ENCODE measurements at places on chromosomes 5 and 9.
A peak's percentile ranks its signal among the peaks of the same experiment; 100 is the strongest.

- no peak for DNase-seq
These were observed 31.7 kb downstream of the CEP72 start for GRCh38 chr5:643811-644271.

DNA sequence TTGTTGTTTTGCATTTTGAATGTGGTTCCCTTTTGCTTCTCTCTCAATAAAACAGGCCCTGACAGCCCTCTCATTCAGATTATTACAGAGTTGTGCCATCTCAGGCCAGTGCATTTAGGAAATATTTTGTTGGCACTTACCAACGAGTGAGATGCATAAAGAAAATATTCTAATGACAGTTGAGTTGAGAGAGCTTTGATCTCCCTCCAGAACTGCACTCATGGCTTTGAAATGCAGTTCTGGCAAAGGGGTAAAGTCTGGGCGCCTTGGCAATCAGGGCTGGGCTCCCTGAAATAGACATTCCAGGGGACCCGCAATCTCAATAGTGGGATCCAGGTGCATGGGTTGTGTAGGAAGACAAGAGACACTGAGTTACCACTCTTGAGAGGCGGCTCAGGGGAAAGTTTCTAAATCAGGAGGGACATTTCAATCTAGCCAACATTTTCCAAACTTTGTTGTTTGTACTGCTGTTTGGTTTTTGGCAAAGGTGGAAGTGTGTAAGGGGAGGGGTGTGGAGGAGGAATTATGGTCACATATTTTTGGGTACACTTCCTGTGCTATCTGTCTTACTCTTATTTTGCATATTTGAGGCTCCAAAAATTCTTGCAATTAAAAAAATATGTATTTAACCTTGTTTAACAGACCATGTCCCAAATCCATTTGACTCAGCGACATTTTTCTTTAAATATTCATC lies 48.8 kb downstream of the PAPPA start:
- DNase-seq: no peak

DNA sequence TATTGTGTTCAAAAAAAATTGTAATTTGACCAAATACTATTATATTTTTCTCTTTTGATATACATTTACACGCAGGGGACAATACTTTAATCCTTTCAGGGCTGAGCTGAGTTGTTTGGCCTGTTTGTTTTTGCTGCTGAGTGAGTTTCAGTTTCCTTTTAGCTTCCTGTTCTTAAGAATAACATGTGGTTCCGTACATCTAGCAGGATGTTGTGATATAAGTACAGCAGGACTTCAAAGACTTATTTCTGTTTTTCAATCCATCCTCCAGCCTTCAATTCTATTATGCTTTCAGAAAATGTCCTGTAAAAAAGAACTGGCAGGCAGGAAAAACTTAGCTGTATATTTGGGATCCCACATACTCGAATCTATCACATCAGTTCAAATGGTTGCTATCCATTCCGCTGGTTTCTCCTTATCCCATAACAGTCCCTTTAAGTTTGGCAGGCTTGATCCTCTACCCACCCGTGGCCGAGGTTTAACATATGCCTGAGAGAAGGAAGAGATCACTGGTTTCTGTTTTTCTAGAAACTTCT lies 1037.3 kb upstream of the ACO1 start:
- no peak for DNase-seq

DNA sequence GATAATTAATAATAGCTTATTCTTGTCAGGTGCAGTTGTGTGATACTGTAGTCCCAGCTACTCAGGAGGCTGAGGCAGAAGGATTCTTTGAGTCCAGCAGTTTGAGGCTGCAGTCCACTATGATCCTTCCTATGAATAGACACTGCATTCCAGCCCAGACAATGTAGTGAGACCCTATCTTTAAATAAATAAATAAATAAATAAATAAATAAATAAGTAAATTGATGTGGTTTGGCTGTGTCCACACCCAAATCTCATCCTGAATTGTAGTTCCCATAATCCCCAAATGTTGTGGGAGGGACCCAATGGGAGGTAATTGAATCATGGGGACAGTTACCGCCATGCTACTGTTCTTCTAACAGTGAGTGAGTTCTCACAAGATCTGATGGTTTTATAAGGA lies 5.6 kb upstream of the ELL2 start:
- no peak for DNase-seq

DNA sequence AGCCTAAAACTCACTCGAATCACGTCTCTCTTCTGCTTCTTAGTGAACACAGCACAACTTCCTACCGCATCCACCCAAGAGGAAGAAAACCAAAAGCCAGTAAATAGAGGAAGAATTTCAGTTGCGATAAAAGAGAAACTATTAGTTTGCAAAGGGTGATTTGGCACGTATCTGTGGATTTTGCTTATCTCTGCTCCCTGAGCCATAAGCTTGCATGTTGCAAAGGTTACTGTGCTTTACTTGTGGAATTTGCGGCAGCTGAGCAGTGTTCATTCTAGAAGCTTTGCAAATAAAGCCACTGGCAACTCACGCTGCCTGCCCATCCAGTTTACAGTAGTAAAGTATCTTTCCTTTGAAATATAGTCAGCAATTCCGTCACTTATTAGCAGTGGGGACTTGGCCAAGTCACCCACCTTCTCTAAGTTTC lies 149.0 kb upstream of the PCA3 start:
- DNase-seq: no peak

- no peak for DNase-seq
These were observed 133.0 kb downstream of the WNK2 start for GRCh38 chr9:93316726-93317494.

DNA sequence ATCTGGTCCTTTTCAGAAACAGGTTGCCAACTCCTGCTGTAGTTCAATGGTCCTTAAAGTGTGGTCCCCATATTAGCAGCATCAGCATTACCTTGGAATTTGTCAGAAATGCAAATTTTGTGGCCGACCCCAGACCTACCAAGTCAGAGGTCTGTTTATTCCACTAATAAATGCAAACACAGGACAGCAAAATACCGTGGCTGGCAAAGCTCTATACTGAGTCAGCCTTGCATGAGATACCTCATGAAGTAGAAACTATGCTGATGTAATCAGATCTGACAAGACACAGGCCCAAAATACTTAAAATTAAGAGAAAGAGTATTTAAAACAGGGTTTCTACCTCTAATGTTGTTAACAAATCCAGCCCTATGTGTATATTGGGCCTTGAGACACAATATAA lies 3.0 kb downstream of the GOLM1 start:
- no peak for DNase-seq

DNA sequence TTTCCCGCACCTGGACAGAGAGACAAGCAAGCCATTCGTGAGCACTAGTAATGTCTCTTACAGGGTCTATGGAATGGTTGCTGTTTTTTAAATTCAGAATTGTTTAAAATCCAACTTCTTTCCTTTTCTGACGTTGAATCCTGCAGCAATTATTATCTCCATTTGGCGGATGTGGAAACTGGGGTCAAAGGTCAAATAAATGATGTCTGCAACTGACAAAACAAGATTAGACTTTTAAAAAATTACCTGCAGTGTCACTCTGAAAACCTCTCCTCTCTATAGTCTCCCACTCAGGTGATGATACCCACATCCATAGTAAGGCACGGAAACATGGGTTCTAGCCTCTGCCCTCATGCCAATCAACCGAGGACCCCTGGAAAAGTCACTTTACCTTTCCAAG lies 142.7 kb upstream of the SMIM23 start:
- DNase-seq: no peak

GRCh38 chr5:171055875-171056454 lies 194.1 kb downstream of the RANBP17 start:
- DNase-seq: no peak

- peak; percentile 97 for DNase-seq
These were observed 35.0 kb downstream of the ERGIC1 start for GRCh38 chr5:172868924-172869591.

- no peak for DNase-seq
These were observed 251.9 kb downstream of the MAT2B start for GRCh38 chr5:163757344-163757743.

- DNase-seq: no peak
These were observed 76.9 kb upstream of the NEURL1B start for GRCh38 chr5:172564188-172564587.

DNA sequence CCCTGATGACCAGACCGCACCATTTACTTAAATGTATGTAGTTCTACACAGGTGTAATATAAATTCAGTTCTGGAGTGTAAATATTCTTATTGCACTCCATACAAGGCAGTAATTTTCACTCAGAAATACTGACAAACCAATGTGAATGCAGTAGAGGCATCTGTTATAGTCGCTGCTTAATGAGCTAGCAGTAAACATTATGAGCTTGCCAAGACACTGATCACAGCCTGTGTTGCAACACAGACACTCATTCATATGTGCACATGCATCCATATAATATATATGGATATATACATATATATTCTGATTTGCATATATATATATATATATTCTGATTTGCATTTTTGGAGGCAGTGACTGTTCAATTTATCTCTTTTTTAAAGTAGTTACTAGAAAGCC lies 435.1 kb upstream of the ST8SIA4 start:
- DNase-seq: no peak

DNA sequence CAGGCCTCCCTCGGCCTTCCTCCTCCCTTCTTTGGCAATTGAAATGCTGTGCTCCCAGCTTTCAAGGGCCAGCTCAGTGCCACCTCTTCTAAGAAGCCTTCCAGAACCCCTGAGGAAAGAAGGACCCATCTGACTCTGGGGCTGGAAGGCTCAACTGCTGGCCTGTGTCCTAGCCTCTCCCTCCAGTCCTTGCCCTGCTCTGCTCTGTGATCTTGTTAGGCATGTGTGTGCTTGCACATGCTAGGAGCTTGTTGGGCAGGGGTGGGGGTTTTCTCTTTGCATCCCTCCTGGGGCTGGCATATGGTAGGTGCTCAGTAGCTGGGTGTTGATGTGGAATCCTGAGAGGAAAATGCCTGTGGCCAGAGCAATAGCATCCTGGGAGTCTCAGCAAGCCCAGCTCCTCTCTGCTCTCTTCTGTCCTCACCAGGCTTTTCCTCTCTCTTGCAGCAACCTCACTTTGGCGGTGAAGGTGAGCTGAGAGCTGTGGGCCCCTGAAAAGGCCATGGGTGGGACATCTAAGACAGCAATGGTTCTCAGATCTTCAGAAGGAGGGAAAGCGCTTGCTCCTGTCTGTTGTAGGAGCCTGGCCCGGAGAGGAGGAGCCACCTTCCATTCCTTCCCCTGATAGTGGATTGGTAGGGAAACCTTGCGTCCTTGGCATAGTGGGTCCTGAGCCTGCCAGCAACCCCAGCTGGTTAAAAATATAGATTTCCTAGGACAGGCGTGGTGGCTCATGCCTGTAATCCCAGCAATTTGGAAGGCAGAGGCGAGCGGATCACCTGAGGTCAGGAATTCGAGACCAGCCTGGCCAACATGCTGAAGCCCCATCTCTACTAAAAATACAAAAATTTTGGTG lies 9.9 kb downstream of the DOLK start:
- DNase-seq: no peak

GRCh38 chr5:23007236-23007635 lies 154.1 kb upstream of the CDH12 start:
- no peak for DNase-seq

GRCh38 chr9:130069048-130069447 lies 15.3 kb downstream of the GPR107 start:
- DNase-seq: no peak

GRCh38 chr5:105554568-105555169 lies 1992.1 kb upstream of the NUDT12 start:
- no peak for DNase-seq

DNA sequence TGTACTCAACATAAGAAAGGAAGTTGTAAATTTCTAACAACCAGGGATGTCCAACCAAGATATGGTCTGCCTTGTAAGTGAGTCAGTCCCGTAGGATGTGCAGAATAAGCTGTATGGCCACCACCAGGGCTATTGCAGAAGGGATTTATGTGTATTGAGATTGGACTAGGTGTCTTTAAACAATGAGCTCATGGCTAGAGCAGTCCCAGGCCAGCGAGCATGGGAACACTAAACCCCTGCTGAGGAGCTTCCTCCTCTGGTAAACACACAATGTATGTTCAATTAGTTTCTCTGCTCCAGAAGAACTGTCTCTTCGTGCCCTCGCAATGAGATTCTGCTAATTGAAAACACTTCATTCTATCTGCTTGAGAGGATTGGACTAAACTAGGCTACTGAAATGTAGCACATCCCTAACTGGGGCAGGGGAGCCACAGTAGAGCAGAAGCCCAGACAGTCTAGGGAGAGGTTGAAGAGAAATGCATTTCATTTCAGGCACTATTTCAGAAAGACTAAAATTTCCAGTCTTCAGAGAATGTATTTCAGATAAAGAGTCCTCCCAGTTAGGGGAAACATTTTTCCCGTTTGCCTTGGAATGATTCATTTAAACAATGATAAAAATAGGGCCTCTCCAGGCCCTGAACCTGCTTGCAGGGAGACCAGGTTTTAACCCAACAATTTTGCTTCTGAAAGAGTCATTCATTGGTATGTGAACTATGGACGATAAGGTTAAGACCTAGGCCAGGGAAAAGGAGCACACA lies 154.7 kb downstream of the FAM114A2 start:
- no peak for DNase-seq

DNA sequence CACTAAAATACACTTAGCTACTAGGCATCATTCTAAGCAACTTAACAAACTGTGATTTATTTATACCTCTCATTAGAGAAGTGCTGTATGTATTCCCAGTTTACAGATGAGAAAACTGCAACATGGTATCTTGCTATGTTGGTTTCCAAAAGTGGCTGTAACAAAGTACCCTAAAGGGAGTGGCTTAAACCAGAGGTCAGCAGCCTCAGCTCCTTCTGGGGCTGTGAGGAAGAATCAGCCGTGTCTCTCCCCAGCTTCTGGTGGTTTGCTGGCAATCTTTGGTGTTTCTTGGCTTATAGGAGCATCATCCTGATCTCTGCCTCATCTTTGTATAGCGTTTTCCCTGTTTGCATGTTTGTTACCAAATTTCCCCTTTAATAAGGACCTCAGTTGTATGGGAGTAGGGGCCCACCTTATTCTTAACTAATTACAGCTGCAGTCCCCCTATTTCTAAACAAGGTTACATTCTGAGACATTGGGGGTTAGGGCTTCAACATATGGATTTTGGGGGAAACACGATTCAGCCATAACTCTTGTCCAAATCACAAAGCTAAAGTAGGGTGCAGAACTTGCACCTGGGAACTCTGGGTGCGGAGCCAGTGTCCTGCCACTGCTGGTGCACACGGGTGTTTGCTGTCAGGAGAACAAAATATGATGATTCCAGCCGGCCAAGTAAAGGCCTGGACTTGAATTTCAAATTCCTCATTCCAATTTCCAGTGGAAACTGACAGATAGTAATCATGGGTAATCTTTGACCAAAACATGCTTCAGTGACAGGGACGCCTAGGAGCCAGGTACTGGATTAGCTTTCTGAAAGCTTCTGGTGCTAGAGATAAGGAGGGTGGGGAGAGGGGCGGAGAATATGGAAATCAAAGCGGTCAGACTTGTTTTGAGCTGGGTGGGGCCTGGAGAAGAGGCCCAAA lies 43.3 kb downstream of the RAI14 start:
- DNase-seq: no peak

GRCh38 chr5:56622141-56622540 lies 193.2 kb upstream of the MAP3K1 start:
- no peak for DNase-seq

All from gastrocnemius medialis (tissue), 4 donors.